ENCODE measurements at places on chromosomes 6 and 20.

DNA sequence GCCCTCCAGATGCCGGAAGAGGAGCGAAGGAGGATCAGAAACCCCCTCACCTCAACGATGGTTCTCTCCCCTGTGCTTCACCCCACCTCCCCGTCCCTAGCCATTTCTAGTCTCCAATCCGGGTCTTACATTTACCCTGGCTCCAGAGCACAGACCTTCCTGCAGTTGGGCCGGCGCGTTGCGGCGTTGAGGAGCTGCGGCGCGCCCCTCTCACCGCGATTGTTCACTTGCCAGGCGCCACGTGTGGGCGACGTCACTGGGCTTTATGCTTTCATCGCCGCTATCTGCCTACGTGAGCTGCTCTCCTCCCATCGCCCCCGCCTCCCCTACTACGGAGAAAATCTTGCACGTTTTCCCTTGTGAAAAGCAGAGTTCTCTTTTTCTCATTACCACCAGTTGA is at the start of gene CRISP2:
CRISP2 (minus strand) TSS at position 198 of the 400 bp plus-strand sequence. CDS start 4,347 bp downstream, outside the sequence.
- no peak for DNase-seq

DNA sequence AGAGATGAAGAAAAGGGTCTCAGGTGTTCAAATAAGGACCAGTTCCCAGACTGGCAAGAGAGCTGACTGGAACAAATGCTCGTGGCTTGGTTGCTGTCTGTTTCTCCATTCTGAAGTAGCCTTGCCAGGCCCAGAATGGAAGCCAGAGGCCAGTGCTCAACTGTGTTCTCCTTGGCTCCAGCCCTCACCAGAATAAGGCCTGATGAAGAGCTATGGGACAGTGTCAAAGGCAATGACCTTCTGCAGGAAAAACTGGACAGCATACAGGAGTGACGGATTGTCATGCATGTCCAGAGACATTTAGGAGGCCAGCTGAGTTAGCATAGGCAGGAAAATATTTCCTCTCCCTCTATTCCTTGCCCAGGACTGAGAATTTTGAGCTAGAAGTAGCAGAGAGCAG is 72.2 kb downstream of the HAO1 start:
- DNase-seq = no peak

- DNase-seq = peak; percentile 72
Observed at GRCh38 chr6:169371344-169372127, 117.9 kb upstream of the THBS2 start.

GRCh38 chr6:109360791-109361190 is 21.5 kb downstream of the CD164 start:
- DNase-seq = no peak

DNA sequence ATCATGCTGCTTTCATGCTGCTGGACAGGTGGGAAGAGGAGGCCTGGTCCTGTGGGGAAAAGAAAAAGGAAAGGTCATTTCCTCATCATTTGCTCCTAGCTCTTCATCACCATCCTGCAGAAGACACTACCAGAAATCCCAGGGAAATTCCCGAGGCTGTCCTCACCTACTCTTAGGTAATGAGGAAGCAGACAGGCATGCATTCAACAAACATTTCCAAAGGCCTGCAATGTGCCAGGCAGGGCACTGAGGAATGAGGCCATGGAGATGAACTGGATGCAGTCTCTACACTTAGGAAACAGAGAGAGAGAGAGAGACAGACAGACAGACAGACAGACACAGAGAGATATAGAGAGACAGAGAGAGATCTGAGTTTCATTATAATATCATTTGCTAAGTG is 83.0 kb upstream of the MRPS10 start:
- no peak for DNase-seq

- no peak for DNase-seq
Observed at GRCh38 chr6:164183556-164184123, 769.1 kb downstream of the QKI start.

DNA sequence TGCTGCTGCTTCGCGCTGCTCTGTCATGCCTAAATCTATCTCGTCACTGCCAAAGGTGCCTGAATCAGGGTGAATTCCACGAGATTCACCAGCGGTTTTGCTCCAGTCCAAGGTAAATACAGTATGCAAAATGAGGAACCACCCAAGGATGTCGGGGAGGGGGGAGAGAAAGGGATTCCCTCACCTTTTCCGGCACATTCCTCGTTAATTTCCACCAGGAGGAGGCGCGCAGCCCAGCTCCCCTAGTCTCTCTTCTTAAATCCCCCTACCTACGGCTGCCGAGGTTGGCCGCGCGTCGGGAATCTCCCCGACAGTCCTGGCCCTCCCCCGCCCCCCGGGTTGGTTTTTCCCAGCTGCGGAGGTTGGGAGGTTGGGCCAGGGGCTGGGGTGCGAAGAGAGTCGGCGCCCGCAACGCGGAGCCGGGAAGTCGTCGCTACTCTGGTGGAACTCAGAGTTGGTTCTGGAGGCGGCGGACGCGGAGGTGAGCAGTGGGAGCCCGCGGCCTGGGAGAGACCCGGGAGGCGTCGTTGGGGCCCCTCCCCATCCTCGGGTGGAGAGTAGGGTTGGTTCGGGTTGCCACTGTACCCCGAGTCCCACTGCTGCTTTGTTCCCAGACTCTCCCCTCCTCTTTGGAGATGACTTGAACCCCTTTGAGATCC is at the start of gene TPBG:
TPBG (plus strand) TSS at position 390 of the 659 bp plus-strand sequence. CDS start 1,145 bp downstream, outside the sequence.
- DNase-seq = peak; percentile 90

DNA sequence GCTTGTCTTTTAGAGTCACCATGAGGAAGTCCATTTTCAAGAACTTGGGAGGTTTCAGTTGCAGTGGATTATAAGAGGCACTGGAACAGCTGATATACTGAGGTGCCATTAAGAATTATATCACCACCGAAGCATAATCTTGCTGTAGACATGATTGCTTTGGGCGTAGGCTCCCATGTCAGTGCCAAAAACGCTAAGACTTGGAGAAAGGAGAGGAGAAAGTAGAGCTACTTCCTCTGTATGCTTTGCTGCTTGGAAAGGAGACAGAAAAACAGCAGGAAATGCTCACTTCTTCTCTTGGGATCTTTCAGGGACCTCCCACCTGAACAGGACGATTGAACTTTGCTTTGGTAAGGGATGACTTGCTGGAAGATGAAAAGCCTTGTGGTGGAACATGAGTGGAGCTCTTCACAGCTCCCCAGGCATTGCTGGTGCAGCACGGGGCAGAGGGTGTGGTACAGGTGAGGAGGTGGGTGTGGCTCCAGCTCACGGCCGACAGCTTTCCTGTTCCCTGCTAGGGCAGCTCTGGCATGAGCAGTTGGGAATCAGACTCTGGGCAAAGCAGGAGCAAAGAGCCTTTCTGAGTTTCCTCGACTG is 190.4 kb upstream of the JAG1 start:
- DNase-seq = no peak

DNA sequence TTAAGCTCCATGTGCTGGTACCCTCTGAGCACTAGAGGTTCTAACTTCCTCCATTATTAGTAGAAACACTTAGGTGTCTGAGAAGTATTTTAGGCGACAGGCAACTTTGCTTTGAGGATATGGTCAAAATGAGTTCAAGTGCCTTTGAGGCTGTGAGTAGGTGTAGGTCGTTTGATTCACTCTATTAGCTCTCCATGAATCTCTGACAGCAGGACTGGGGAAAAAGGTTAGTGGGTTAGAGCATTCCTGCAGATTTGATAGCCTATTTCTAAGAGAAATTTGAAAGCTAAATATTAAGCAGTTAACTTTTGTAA is 45.9 kb downstream of the IGF2R start:
- DNase-seq = no peak

DNA sequence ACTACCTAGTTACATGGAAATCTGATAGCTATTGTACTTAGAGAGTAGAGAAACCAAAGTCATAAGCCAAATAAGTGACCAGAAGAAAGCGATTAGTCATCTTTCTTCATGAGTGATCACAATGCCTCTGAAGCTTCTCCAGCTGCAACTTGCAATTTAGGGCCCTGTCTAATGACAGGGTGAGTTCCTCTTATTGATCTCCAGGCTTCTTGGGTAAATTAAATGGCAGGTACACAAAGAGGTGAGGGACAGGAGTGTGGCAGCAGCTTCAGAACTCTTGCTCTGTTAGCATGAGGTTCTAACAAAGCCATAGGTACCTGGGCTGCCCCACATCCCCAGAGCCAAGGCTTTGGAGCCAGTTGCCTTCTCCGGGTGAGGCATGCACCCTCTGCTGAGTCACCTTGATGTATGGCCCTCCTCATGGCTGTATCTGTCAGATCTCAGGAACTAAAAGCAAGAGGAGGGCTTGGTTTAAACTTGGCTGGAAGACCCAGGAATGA is 60.8 kb downstream of the PRDM1 start:
- DNase-seq = no peak

GRCh38 chr6:13203145-13203544 is 125.2 kb downstream of the TBC1D7 start:
- no peak for DNase-seq

DNA sequence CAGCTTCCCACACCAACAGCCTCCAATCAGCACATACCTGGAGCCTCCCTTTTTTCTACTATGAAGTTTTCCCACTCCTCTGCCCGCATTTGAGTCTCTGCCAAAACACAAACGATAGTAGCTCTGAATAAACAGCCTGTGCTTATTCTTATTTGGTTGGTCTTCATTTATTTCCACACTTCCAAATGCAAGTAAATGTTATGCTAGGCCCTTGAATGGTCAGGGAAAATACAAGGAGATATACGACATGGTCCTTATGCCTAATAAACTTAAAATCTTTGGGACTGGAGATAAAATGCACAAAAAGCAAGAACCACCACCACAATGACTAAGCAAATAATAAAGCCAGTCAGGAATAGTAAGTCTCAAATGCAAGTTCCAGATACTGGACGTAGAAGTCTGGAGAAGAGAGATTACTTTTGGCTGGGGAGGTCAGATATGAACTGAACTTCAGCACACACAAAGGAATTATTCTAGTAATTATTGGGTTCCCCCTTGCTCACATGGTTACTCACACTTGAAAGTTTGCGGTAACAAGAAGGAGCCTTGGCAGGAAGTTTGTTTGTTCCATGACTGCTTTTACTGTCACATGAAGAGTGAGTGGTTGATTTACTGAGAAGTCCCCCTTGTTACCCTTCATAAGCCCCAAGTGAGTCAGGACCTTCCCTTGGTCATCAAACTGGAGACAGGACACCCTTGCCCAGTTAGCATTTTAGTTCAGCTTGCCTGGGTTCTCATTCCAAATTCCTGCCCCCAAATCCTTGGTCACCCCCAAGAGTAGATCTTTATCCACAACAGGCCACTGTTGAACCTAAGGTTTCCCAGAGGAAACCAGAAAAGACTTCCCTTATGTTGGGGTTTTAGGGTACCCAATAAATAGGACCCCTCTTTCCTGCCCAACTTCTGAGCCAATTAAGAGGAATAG is 511.2 kb upstream of the JARID2 start:
- DNase-seq = peak; percentile 65
